ENCODE measurements at places on chromosomes 13 and 19. TPM values are rescaled to one million over a fixed set of nuclear protein-coding genes. Genes with fewer than 3 reads are reported as not detected.

The CDX2 gene
- total RNA-seq = 349 TPM

The LILRB1 gene
- total RNA-seq = 10.7 TPM

The ZNF418 gene
- total RNA-seq = 15.5 TPM

The ZNF724 gene
- total RNA-seq = 2.5 TPM

The DPF1 gene
- total RNA-seq = not detected

The CYP2F1 gene
- total RNA-seq = not detected

The OR10H1 gene
- 0.07 TPM for total RNA-seq

The ZNF763 gene
- 8.9 TPM for total RNA-seq

The FPR1 gene
- not detected for total RNA-seq

The IRGQ gene
- 21.9 TPM for total RNA-seq

The ZNF737 gene
- 11.2 TPM for total RNA-seq

The CDADC1 gene
- 7.6 TPM for total RNA-seq

The GJB6 gene
- total RNA-seq = not detected

The KLK15 gene
- total RNA-seq = 0.92 TPM

The SLC10A2 gene
- 0.16 TPM for total RNA-seq

The DLL3 gene
- total RNA-seq = not detected

The ZNF776 gene
- 10.4 TPM for total RNA-seq

The POMP gene
- 56.9 TPM for total RNA-seq

The NALCN gene
- 1.4 TPM for total RNA-seq

The POSTN gene
- 37.2 TPM for total RNA-seq

The CELF5 gene
- 0.79 TPM for total RNA-seq
